ENCODE measurements at places on chromosomes 4 and X.

DNA sequence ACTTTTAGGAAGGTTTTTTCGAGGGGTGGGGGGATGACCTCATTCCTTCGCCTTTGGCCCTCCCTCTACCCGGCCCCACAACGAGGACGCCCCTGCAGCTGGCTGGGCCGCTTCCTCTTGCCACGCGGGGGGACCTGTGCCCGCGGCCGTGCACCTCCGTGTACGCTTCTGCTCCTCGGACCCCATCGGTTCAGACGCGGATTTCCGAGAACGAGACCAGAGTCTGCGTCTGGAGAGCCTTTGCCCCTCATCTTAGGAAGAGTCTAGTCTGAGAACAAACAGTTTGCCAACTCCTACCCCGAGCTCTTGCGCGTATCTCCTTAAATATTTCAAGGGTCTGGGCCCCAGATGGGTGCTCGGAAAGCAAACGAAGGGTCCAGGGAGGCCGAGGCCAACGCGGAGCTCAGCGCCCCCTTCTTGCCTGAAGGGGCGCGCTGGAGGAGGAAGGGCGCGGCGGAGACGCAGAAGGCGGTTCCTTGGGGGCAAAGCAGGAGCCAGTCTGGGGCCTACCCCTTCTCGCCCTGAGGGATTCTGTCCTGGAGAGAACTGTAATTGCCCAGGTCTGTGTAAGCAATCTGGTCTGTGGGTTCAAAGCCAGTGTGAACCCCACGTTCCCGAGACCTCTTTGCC, 3.9 kb upstream of the SFRP2 start:
- no peak for DNase-seq

DNA sequence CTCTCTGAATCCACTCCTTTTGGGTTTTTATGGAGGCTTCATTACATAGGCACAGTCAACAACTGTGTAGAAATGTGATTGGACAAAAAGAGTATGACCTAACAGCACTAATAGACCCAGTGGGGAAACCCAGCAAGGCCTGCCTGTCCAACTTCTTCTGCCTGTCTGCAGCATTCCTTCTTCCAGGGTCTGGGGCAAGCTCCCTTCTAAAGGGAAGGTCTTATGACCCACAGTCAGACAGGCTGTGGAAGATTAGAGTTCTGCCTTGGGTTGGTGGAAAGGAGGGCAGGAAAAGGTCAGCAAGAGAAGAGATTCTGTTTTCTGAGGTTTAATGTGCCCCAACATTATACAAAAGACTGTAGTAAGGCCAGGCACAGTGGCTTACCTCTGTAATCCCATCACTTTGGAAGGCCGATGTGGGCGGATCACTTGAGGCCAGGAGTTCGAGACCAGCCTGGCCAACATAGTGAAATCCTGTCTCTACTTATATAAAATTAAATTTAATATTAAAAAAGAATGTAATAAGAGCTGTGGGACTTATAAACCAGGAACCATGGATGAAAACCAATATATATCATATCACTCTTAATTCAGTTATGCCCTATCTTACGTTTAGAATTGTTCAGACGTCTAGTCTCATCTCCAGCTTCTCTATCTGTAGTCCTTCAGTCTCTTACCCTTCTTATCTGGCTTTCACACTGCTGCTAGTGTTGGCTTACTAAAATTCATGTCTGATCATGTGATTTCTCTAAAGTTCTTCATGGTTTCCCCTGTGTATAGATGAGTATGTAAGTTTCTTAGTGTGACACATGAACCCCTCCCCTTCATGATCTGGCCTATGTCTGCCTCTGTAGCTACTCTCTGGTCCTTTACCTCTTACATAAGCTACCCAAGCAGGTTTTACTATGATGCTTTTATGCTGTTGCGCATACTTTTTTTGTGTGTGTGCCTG, 6.2 kb downstream of the CLCN3 start:
- no peak for DNase-seq

GRCh38 chr4:117660668-117661067, 373.6 kb upstream of the NDST3 start:
- DNase-seq = no peak

GRCh38 chr4:86582410-86582809, 11.7 kb upstream of the PTPN13 start:
- DNase-seq = no peak

- peak; percentile 31 for DNase-seq
Observed at GRCh38 chr4:82360298-82361177, 13.3 kb downstream of the HNRNPD start.

DNA sequence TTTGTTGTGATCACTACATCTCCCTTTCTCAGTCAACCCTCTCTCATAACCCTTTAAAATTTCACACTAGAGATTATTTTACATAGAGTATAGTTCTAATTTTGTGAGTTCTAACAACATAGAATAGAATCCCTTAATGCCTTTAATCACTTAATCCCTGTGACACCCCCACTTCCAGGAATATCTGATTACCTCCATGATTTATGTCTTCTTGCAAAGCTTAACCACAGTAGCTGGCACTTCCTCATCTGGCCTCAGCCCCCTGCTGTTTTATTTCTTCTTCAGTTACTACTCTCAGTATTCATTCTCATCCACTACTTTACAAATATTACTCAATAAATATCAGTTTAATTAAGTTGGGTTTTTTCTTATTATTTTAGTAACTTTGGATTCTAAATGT, 340.9 kb downstream of the CENPC start:
- DNase-seq = no peak

- DNase-seq = no peak
Observed at GRCh38 chr4:126907389-126907788, 725.4 kb upstream of the INTU start.

DNA sequence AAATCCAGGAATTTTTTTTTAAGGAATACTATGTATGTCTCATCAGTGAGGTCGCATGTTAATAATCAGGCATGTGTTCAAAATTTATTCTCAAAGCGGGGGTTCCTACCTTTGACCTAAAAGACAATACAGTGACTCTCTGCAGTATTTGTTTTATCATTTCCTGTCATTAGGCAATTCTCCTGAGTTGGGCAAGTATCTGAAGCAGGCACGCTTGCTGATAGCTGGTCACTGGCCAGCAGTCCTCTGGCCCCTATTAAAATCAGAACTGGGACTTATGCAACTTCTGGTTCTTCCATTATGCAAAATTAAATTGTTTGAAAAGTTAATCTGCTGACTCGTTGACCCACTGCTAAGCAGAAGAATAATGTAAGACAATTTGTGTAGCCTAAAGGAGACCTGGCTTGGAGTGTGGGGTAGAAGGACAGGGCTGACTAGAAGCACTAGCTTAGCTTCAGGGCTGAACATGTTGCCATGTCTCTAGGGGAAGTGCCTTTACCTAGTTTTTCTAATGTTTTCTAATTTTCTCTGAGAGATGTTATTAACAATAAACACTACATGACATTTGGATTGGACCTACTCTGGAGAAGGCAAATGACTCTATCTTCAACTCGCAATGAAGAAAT, 36.0 kb upstream of the GABRA2 start:
- DNase-seq = no peak

GRCh38 chr4:182384631-182385091, 141.5 kb downstream of the TENM3 start:
- no peak for DNase-seq

All from EL (cell line).